ENCODE measurements at places on chromosomes 5 and 9. TPM values are rescaled to one million over a fixed set of nuclear protein-coding genes. Genes with fewer than 3 reads are reported as not detected.

The CCDC192 gene
- polyA plus RNA-seq, result not detected

The PIP5K1B gene
- polyA plus RNA-seq, result 0.14 TPM

The ORM2 gene
- polyA plus RNA-seq, result 0.12 TPM

The OGN gene
- polyA plus RNA-seq, result 1.9 TPM

The SPATA31D4 gene
- not detected for polyA plus RNA-seq

The PCDHA8 gene
- not detected for polyA plus RNA-seq
